ENCODE measurements at places on chromosomes 7 and 10.
A peak's percentile ranks its signal among the peaks of the same experiment; 100 is the strongest.

DNA sequence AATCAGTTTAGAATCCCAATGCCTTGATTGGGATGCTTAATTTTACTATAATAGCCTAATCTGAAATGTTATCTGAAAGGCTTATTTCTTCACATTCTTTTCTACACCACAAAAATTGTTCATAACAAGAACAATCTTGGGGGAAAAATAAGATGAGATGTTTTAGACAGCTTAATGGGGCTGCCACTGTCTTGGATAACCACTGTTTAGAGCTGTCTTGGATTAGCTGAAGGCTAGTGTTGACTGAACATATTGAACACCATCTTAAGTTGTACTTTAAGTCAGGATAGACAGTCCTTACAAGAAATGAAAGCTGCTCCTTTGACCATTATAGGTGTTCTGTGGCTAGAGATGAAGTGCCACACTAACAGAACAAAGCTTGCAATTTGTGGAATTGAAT, 501.3 kb downstream of the GFRA1 start:
- no peak for DNase-seq

DNA sequence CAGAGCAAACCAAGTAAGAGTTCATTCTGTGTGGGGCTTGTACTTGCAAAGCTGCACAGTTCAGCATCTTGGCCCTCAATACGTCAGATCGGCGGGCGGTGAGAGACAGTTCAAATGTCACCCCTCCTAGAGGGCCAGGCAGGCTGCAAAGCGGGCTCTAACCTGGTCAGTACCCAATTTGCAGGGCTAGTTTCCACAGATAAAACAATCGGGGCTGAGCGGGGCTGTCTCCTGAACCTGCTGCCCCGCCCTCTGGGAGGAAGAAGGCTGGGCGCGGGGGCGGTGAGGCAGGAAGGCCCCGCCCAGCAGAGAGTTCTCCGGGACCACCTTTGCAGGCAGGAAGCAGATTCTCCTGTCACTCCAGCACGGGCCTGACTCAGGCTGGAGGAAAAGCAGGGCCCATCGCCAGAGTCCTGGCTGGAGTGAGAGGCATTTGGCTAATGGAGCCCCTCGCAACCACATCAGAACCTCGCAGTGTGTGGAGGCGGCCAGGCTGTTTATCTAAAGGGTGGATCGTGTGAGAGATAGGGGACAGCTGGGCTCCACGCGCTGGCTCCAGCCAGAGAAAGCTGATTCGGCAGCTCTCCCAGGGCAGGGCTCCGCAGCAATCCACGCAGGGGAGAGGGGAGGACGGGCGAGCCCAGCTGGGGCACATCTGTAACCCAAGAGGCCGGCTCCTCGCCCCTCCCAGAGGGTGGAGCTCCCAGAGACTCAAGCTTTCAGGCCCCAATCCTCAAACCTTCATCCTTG, 83.1 kb downstream of the SH3PXD2A start:
- DNase-seq, result peak; percentile 93

- DNase-seq, result no peak
These were observed 82.5 kb downstream of the FAM53B start for GRCh38 chr10:124661660-124662180.

- DNase-seq, result no peak
These were observed 19.5 kb downstream of the CFAP46 start for GRCh38 chr10:132922872-132923271.

DNA sequence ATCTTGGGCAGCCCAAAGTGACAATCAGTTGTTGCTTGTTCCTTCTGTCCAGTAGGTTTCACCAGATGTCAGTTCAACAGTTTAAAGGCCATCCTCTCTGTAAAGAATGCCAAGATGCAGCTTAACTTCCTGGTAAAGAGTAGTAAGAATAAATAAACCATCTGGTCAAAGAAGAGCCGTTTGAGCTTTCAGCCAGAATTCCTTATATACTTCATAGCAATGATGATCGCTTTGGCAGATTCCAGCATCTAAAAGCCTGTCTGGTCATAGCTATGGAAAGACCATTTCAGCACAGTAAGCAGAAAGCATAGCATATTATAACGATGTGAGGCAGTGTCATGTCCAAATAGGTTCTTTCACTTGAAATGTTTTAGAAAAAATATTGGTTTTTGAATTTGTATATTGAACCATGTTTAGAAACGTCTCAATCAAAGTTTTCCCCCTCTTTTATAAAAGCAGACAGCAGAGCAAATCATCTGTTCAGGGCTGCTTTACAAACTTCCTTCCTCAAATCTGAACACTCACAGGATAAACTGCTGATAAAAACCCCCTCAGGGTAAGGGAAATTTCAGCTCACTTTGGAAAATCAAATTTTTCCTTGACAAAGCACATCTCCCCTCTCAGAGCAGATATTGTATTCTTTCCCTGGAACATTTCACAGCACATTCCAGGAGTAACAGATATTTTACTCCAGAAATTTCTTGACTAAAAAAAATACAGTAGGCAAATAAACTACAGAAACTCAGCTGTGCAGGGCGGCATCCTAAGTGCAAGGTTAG, 184.1 kb downstream of the NOC3L start:
- no peak for DNase-seq

- no peak for DNase-seq
These were observed 45.4 kb downstream of the KAT6B start for GRCh38 chr10:74871595-74872382.

- DNase-seq, result no peak
These were observed 32.4 kb downstream of the CXCL12 start for GRCh38 chr10:44352316-44353127.

GRCh38 chr10:137606-138005, 2.4 kb downstream of the ZMYND11 start:
- DNase-seq, result no peak

DNA sequence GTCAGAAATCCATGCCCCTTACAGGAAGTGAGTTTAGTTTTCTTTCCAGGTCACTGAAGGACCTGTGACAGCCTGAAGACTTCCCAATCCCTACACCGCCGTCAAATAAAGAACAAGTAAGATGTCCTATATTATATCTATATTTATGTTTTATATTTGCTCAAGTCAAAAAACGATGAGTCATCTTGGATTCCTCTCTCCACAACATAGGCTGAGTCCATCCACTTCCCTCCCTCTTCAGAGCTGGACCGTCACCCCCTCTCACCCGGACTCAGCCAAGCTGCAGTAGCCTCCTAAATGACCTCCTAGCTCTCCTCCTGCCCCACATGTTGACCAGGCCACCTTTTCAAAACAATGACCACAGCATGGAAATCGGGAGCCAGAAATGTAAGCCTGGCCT, 53.5 kb downstream of the GLI3 start:
- no peak for DNase-seq

DNA sequence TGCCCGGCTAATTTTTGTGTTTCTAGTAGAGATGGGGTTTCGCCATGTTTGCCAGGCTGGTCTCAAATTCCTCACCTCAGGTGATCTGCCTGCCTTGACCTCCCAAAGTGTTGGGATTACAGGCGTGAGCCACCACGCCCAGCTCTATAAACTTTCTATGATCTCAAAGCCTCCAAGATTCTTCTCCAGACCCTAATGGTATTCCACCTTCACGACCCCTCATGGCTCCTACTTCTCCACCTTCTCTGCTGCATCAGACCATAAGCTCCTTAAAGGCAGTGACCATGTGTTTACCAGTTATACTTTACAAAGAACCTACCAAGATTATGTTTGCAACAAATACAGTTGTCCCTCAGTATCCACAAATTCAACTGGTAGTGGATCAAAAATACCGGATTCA, 10.1 kb upstream of the BAZ1B start:
- DNase-seq, result no peak

- no peak for DNase-seq
These were observed 117.3 kb downstream of the THSD7A start for GRCh38 chr7:11714676-11715075.

- no peak for DNase-seq
These were observed 107.8 kb downstream of the GALNT17 start for GRCh38 chr7:71239586-71240268.

DNA sequence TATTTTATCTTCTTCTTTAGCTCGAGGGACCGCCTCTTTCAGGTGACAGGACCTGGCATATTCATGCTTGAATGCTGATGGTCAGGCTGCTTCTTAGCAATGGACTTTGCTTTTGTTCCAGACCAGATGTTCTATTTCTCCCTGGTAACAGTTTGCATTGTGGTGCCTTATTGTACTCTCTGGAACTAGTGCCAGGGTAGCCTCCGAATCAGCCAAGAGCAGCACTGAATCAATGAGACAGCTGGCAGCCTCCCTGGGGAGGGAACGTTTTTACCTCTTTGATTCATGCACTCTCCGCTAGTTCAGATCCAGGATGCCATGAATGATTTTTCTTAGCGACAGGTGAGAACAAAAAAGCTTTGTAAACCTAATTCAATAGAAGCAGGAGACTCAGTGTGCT, 54.1 kb upstream of the NXPH1 start:
- peak; percentile 14 for DNase-seq

GRCh38 chr10:115856580-115856979, 416.4 kb downstream of the GFRA1 start:
- DNase-seq, result peak; percentile 38

DNA sequence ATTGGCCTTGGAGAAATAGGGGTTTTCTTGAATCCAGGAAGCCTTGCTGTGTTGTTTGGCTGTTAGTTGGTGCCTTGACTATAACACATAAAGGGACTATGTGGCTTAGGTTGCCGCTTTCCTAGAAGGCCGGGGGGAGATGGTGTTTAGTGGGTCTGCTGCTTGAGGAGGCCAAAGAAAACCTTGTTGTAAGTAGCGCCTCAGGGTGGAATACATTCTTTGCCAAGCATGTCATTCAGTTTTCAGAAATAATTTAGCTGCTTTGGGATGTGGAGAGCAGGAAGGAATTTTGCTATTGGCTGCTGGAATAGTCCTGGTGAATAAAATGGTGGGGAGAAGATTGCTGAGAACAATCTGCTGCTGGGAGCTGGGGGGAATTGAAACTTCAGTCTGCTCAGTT, 132.9 kb upstream of the WNT16 start:
- DNase-seq, result no peak

DNA sequence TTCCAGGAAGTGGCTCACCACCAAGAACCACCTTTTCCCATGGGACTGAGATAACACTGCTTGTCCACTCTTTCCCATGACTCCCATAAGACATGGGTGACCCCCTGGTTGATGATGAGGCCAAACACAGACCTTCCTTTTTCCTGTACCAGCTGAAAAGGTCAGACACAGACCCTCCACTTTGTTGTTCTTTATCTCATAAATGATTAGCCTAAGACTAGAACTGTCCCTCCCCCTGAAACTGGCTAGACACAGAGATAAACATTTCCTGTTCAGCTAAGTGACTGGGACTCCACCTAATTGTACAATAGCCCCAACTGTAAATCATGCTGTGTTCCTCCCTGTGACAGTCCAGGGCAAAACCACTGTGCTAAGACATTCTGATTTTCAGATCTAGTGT, 8.2 kb upstream of the NRG3 start:
- DNase-seq, result no peak

GRCh38 chr7:54860003-54860775, 101.2 kb upstream of the SEC61G start:
- DNase-seq, result no peak

DNA sequence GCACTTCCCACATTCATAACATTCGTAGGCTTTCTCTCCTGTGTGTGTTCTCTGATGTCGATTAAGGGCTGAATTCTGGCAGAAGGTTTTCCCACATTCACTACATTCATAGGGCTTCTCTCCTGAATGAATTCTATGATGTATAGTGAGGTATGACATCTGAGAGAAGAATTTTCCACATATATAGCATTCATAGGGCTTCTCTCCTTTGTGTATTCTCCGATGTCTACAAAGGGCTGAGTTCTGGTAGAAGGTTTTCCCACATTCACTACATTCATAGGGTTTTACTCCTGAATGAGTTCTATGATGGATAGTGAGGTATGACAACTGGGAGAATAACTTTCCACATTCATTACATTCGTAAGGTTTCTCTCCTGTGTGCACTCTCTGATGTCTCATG, 15.6 kb downstream of the ZNF12 start:
- DNase-seq, result no peak

DNA sequence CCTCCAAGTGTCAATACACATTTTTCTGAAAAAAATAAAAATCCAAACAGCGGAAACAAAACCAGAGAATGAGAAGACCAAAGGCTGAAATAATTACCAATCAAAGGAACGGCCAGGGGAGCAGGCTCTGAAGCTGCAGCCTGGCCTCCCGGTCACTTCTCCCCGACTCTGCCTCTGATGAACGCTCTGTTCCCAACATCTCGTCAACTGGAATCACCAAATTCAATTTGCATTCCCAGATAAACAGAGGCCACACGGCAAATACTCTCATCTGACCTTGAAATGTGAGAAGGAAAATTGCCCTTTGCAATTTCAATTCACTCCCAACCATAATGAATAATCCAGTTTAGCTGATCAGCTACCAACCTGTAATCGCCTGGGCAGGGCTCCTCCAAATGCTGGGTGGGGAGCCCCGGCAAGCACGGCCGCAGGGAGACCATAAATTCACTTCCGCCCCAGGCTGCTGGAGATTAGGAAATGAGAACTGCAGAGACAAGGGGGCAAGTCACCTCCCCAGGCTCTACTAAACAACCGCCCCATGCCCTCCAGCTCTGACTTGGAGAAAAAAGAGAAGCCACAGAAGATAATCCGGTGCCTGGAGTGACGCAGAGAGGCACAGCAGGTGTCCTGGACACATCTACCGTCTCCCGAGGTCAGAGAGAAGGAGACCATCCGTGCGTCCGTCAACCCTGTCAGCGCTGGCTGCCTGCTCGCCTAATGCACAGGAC, 153.2 kb downstream of the MAD1L1 start:
- DNase-seq, result no peak

GRCh38 chr7:133853706-133854276, 273.3 kb upstream of the LRGUK start:
- DNase-seq, result peak; percentile 15

DNA sequence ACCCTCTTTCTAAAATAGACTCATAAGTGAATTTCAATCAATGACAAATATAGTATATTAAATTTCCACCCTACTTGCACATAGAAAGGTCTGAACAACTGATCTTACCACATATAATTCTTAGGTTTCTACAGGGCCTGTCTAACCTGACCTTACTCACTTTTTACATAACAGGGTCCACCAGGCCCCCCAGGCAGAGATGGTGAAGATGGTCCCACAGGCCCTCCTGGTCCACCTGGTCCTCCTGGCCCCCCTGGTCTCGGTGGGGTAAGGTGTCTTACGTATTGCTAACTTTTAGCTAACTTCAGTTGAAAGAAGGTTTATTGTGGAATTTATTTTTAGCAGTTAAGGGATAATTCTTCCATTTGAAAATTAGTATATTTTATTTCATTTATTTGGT, 5.3 kb downstream of the COL1A2 start:
- no peak for DNase-seq

- no peak for DNase-seq
These were observed 83.1 kb downstream of the FZD1 start for GRCh38 chr7:91347290-91347689.
